NCI-H446 treated with DMSO at 0.1 percent for 48 hours (cell line): ENCODE measurements at places on chromosomes 16 and 17.

- DNase-seq, result no peak
Measured at GRCh38 chr16:49459953-49460735, 86.5 kb downstream of the C16orf78 start.

- DNase-seq, result no peak
Measured at GRCh38 chr16:13767215-13767614, 152.7 kb upstream of the ERCC4 start.

GRCh38 chr16:89189358-89190025 is 10.8 kb downstream of the SLC22A31 start:
- DNase-seq, result no peak

GRCh38 chr16:54431041-54431996 is 144.7 kb upstream of the IRX3 start:
- DNase-seq, result no peak

DNA sequence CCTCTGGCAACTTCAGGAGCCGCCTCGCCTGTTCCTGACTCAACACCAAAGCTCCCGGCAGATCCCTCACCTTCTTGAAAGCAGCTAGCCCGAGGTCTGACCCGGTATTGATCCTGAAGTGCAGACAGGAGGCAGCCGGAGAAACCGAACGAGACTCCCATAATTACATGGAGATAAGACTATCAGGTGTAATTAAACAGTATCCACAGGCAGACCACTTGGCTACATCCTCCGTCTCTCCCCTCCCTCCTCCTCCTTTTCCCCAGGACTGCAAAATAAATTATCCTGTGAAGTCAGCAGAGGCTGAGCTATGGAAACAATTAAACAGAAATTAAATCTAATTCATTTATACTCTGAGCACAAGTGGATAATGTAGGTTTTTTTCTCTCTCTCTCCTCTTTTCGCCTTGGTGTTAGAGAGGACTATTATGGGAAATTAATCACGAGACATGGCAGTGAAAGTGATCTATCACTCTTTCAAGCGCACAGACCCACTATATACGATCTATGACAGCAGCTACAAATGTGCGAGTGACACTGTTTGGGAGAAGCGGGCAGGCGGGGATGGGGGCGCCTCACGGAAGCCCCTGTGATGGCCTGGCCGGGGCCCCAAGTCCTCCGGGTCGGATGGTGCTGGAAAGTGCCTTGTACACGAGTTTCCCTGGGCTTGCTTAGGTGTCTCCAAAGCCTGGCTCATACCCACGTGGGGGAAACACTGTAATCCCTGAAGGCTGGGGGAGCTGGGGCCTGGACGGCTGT is 92.8 kb downstream of the RBFOX3 start:
- DNase-seq, result no peak

- DNase-seq, result peak; percentile 91
Measured at GRCh38 chr17:74203439-74204240, at the start of gene RPL38. Gene RPL38 (plus strand): TSS chr17:74203678. CDS start chr17:74203956, 278 bp downstream.

GRCh38 chr16:19520861-19521331 is 1.0 kb downstream of the GDE1 start:
- DNase-seq, result no peak

DNA sequence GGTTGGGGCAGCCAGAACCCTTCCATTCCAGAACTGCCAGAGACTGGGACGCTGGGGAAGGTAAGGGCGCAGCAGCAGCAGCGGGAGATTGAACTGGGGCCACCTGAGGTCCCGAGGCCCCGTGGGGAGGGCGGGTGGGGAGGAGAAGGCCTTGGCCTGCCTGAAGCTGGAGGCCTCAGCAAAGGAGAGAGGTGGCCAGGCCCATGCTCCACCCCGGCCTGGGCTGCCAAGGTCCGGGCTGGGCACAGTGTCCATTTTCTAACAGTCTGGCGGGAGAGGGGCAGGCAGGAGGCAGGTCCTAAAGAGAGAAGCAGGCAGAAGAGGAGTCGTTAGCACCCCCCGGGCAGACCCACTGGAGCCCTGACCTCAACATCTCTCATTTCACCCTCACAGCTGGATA is 1.1 kb upstream of the GDPD3 start:
- DNase-seq, result no peak

- DNase-seq, result no peak
Measured at GRCh38 chr17:8126491-8127066, 2.7 kb upstream of the HES7 start.

- DNase-seq, result no peak
Measured at GRCh38 chr17:964876-965275, 14.7 kb downstream of the NXN start.

DNA sequence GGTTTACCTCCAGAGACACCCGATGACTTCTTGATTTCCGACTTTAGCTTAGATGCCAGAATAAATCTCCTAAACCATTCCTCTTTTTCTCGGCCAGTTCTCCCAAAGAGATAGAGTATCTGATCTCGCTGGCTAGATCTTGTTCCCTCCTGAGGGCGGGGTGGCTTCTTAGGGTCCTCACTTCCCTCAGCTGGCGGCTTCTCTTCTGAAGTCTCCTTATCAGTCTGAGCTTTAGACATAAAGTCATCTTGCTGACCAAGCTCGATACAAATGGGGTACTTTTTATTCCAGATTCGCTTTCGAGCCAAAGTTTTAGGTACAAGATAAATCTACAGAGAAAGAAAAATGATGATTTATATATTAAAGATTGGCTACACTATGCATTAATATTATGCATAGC is 63.6 kb upstream of the ERN1 start:
- DNase-seq, result no peak

- no peak for DNase-seq
Measured at GRCh38 chr17:62745806-62746205, 62.3 kb downstream of the MARCHF10 start.

DNA sequence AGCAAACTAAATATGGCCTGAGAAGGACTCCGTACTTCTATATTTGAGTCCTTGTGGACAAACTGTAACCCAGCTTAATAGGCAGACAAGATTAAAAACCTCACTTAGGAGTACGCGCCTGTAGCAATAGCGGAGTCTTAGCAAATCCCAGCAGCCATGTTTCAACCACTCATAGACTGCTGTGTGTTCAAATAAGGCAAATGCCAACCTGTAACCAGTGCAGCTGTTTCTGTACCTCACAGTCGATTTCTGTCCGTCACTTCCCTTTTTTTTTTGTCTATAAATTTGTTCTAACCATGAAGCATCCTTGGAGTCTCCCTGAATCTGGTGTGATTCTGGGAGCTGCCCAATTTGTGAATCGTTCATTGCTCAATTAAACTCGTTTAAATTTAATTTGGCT is 30.2 kb downstream of the TANC2 start:
- no peak for DNase-seq

GRCh38 chr17:66387392-66387981 is 85.1 kb downstream of the PRKCA start:
- DNase-seq, result no peak

- DNase-seq, result no peak
Measured at GRCh38 chr17:61981323-61981722, 53.5 kb upstream of the INTS2 start.

GRCh38 chr17:32954477-32954876 is 26.5 kb downstream of the TMEM98 start:
- DNase-seq, result no peak

DNA sequence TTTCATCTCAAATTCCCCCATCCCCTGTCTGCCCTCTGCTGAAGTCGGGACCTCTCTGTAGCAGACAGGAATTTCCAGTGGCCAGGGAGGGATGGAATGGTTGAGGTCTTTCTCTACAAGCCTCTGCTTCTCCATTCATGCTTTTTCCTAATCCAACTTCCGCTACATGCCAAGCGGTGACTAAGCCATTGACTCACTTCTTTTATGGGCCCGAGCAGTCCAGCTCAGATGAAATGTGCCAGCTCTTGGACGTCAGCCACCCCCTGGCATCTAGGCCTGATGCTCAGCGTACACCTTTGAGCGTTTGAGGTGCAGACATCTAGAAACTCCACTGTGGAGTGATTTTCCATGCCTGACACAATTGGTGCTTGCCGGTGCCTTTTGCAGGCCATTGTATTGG is 40.7 kb upstream of the GPR139 start:
- no peak for DNase-seq

DNA sequence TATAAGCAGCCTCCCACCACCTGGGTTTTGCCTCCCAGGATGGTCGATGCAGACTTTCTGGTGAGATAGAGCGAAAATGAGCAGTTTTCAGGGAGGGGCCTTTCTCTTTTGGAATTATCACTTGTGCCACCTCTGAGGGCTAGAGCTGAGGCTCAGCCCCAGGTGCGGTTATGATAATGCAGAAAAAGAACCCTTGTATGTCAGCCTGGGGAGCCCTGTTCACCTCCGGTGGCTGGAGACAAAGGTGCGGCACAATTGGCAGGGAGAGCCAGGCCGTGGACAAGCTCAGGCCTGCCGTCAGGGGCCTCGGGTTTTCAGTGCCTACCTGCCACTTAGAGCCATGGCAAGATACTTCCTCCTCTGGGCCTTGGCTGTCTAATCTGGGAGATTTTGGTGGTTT is 4.4 kb downstream of the SCPEP1 start:
- DNase-seq, result no peak

- no peak for DNase-seq
Measured at GRCh38 chr17:82296511-82297279, 20.7 kb downstream of the CD7 start.

GRCh38 chr16:69187446-69188235 is 677 bp downstream of the SNTB2 start:
- DNase-seq, result no peak

DNA sequence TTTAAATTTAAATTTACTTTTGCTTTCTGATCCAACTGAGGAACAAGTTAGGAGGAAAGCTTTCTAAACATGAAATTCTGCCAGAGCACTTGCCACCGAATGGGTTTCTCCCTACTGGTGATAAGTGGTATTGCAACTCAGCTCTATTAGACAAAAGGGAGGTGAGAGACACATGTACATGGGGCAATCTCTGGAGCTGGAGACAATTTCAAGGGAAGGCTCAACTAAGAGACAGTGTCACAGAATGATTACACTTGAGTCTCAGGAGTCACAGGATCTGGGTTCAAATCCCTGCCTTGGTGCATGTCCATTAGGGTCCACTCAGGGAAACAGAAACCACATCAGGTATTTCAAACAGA is 37.4 kb downstream of the SOCS1 start:
- no peak for DNase-seq

- no peak for DNase-seq
Measured at GRCh38 chr16:26765087-26765486, 301.6 kb upstream of the C16orf82 start.

- DNase-seq, result no peak
Measured at GRCh38 chr16:66328282-66328681, 38.2 kb upstream of the CDH5 start.

- DNase-seq, result no peak
Measured at GRCh38 chr17:55634702-55635101, 88.0 kb downstream of the TMEM100 start.

- DNase-seq, result no peak
Measured at GRCh38 chr16:85640585-85640984, 27.5 kb downstream of the GSE1 start.

DNA sequence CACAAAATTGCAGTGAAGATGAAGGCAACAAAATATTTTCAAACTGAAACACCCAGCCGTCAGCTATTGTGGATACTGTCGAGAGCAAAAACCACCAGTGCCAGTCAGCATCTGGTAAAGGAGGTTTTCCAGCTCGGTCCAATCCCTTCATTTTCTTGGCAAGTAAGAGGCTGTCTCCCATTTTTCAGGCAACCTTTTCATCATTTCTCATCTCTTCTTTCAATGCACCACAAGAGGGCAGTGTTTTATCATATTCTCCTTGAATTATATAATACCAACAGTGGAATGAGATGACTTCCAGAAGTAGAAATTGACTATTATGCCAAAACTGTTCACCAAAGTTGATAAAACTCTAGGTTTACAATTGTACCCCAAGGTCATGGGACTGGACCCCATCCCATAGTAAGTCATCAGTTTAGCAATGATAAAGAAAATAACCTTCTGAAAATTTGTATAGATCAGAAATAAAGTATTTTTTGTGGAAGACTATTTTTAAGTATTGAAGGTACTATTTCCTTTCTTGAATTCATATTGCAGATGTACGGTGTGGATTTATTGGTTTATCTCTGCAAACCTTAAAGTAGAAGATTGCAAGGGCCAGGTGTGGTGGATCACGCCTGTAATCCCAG is 16.8 kb downstream of the NQO1 start:
- peak; percentile 42 for DNase-seq

DNA sequence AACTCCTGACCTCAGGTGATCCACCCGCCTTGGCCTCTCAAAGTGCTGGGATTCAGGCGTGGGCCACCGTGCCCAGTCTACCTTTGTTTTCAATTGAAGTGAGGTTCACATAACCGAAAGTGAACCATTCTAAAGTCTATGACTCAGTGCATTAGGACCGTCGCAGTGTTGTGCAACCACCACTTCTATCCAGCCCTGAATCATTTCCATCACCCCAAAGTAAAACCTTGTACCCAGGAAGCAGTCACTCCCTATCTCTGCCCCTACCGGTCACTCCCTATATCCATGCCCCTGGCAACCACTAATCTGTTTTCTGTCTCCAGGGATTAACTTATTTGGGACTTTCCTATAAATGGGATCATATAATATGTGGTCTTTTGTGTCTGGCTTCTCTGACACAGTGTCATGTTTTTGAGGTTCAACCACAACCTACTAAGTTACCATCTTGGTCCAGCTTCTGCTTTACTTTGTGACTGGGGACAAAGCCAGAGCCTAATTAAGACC is 28.3 kb upstream of the CDC42EP4 start:
- DNase-seq, result no peak

GRCh38 chr17:80926591-80927250 is 64.9 kb upstream of the CHMP6 start:
- DNase-seq, result no peak

GRCh38 chr16:82287937-82288336 is 117.9 kb upstream of the MPHOSPH6 start:
- DNase-seq, result no peak

DNA sequence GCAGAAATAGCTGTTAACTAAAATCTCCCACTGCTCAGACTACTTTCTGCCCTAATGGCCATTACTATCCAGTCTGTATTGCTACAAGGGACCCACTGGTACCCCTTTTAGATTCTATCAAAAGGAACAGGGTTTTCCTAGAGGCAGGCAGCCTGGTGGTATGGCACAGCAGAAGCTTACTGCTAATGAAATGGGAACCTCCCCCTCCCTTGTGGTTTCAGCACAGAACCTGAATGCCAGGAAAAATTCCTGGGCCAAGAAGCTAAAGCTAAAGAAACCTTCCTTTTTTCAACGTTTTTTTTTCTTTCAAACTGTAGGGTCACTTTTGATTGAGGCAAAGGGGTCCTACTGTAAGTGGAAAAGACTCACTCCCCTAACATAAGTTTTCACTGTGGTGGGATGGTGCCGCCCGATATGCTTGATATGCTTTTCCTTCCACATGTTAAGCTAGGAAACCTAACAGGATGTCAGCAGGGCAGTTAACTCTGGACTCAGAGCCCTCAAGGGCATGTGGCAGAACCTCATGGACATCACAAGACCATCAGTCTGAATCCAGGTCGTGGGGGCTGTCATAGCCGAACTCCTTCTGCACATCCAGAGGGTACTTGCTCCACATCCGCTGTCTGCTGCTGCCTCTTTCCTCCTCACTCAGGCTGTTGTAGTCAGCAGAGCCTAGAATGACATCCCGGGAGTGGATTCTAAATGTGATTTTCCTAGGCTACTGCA is 9.8 kb downstream of the SLC7A6OS start:
- DNase-seq, result no peak

- DNase-seq, result no peak
Measured at GRCh38 chr17:9002606-9003354, 18.5 kb upstream of the NTN1 start.

GRCh38 chr16:1444730-1445517 is 568 bp upstream of the CCDC154 start:
- DNase-seq, result no peak

GRCh38 chr17:5096731-5097100 is 15.0 kb downstream of the ZNF232 start:
- no peak for DNase-seq

GRCh38 chr16:53207810-53208752 is 153.3 kb downstream of the CHD9 start:
- peak; percentile 73 for DNase-seq

GRCh38 chr16:84548971-84549844 is 44.7 kb upstream of the MEAK7 start:
- no peak for DNase-seq
